ENCODE measurements at places on chromosomes 7 and 10.

- DNase-seq: no peak
Measured at GRCh38 chr7:46524350-46524749, 603.3 kb upstream of the IGFBP3 start.

DNA sequence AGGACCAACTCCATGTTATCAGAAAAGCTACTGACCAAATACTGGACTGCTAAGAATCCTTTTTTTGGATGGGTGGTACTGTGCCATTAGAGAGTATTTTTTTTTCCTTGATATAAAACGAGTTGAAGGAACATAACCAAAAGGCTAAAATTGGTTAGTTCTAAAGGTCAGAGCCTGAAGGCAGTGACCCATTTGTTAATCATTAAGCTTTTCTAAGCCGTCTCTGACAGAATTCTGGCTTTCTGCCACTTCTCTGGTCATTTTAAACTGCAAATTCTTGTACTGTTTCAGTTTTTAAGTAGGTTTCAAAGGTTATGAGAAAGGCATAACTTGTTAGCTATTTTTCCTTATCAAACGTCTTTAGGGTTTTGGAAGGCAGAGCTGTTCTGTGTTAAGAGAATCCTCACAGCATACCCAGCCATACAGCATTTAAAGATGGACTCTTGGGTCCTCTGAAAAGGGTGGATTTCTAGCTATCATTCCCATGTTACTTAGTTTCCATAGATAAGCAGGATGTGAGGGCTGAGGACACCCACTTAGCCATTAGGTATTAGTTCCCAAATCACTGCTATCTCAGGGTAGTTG, 196.8 kb downstream of the RNLS start:
- DNase-seq: no peak

GRCh38 chr10:99530108-99531025, 2.4 kb upstream of the NKX2-3 start:
- DNase-seq: no peak

DNA sequence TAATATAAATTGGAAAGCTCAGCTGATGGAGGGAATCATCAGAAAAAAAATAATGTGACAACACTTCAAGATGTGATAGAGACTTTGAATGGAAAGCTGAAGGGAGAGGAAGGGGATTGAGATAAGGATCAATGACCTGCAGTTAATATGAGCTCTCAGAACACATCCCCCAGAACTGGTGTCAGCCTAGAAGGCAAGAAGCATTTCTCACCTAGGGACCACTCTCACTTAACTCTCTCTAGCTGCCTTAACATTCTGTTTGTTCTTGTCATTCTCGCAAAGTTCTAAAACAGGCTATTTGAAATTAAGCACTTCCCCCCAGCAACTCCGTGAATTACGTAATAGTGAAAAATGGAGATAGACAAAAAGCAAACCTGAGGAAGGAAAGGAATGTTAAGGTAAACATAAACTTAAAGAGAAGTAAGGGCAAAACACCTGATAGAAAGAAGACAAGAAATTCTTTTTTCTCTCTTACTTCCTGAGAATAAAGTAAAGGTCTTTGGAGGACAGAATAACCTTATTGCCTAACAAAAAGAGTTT, 1.2 kb upstream of the MPP7 start:
- no peak for DNase-seq

DNA sequence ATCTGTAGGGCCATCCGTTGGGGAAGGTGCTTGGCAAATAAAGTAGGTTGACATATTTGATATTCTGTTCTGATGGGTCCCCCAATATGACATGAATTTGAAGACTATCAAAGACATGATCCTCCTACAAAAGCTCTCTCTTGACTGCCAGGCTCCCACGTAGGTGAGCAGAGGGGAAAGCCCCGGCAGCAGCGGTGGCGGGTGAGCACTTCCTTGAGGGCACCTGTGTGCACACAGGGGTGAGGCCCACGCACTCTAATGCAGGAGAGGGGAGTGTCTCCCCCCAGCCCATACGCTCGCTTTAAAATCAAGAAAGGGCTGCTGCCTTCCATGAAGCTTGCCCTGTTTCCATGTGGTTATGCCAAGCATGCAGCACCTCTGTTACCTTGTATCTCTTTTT, 100.4 kb downstream of the TAX1BP1 start:
- DNase-seq: no peak

DNA sequence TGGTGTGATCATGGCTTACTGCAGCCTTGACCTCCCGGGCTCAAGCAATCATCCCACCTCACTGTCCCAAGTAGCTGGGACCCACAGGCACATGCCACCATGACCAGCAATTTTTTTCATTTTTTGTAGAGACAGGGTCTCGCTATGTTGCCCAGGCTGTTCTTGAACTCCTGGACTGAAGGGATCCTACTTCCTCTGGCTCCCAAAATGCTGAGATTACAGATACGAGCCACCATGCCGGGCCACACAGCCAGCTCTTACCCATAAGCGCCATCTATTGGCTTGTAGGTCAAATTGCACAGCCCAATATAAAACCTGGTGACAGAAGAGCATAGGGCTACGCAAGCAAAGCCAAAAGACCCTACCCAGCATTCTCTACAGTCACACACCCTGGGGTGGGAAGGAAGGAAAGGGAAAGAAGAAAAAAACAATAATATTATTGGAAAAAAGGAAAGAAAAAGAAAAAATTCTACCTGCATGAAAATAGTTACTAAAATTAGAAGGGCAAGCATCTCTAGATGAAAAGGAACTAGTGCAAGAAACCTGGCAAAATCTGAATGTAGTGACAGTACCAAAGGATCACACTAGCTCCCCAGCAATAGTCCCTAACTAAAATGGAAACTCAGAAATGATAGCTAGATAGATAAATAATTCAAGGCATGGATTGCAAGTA, 29.4 kb upstream of the AMPH start:
- no peak for DNase-seq

GRCh38 chr7:155788616-155789000, 23.7 kb downstream of the SHH start:
- no peak for DNase-seq

DNA sequence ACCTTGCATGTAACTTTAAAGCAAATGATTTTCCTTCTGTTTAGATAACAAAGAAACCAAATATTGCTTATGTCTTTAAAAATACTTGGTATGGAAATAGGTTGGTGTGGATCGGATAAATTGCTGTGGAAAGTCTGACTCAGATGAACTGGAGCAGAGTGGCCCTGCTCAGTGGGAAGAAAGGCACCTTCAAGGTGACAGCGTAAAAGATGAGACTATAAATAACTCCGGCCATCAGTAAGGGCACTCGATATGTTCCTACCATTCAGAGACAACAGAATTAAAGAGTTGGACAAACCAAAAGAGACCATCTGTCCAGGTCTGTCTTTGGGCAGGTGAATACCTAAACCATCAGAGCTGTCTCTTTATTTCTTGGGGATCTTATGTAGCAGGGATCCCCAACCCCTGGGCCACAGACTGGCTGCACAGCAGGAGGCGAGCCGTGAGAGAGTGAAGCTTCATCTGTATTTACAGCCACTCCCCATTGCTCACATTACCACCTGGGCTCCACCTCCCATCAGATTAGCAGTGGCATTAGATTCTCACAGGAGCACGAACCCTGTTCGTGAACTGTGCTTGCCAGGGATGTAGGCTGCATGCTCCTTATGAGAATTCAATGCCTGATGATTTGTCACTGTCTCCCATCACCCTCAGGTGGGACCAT, 357.1 kb downstream of the PRPF18 start:
- DNase-seq: no peak

DNA sequence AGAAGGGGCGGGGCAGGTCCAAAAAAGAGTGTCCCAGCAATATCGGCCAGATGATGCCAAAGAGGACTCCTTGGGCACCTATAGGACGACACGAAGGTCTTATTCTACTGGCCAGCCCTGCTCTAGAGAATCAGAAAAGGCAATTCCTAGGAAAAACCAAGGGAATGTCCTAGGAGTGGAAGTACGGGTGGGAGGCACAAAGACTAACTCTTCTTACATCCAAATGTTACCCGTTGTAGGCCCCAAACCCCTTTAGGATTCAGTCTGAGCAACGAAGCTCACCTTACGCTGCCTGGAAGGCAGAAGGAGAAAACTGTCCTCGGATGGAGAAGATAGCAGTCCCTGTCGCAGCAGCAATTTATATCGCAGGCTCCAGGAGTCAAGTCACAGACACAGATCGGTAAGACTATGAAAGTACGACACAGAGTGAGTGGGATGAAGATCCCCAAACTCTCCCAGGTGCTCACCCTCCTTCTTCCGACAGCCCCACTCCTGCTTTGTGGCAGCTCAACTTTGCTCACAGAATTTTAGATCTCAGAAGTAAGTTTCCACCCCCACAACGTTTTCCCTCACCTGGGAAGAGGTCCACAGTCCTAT, 558 bp downstream of the TCTN3 start:
- no peak for DNase-seq

DNA sequence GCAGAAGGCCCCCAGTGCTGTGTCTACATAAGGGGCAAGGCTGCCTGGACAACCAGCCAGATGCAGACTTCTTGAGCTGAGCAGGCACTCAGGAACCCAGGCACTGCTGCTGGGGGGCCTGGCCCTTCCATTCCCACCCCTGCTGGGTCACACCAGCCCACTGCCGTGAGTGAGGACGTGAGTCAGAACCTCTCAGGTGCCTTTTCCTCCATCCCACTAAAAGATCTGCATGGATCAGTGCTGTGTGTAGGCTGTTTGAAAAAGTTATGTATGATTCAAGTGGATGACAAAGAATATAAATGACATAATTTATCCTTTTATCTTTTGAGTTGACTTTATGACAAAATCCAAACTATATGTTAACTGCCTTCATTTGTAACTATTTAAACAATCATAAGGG, 499.3 kb downstream of the INHBA start:
- DNase-seq: no peak

DNA sequence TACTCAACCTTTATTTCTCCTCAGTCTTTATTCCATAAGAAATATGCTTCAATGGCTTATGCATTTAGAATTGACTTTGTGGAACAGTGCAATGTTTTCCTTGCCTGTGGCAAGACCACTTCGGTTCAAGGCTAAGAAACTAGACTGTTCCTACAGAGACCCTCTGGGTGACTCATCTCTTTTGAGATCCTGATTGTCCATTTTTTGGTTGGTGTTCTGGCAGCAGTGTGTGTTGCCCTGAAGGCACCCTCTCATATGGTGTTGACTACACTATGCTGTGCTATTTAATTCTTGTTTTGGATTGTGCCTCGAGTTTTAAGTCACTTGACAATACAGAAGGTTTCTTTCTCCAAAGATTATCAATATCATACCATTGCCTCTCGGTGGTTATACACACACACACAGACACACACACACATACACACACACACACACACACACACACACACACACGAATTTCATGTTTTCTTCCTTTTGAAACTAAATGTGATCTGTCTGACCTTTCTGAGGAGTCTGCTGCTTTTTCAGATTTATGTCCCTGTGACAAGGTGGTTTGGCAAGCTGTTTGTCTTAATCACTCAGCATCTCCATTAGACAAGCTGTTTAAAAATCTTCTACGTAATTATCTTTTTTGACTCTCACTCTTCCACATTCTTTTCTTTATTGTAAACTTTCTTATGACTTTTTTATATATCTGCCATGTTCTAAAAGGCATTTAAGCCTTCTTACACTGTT, 187.2 kb downstream of the VTI1A start:
- DNase-seq: no peak

DNA sequence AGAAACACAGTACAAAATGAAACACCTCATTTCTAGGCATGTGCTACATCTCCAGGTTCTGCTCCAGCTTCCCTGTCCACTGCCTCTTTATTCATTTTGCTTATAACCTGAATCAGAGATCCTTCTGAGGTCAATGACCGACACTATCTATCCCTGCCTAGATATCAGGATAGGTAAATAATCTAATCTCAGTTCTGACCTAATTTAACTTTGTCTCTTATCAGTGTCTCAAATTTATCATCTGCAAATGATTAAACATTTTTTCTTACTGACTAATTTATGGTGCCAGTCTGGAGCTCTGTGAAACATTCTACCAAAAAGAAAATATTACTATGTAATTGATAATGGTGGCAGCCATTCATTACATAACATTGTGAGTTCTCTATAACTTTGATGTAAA, 61.1 kb downstream of the SGCE start:
- no peak for DNase-seq

GRCh38 chr7:127034186-127034806, 218.4 kb downstream of the GRM8 start:
- DNase-seq: no peak

- no peak for DNase-seq
Measured at GRCh38 chr10:75717126-75717916, 285.9 kb downstream of the LRMDA start.

GRCh38 chr7:16891338-16891737, 9.6 kb upstream of the AGR3 start:
- DNase-seq: no peak

GRCh38 chr7:114740095-114740494, 181.8 kb upstream of the MDFIC start:
- no peak for DNase-seq

DNA sequence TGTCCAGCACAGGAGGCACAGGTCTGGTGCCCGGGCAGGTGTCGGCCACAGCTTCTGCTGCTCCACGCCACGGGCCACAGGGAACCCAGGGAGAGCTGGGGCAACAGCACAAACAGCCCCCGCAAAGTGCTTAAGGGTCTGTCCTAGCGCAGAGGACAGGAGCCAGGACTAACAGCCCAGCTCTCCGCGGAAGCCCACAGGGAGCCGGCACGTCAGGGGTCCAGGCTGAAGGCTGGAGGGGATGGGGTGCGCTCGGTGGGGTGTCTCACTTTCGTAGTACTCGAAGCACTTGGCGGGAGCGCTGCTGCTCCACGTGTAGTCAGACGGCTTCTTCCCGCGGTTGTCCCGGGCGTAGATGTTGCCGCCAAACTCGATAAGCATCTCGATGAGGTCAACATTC, 24.9 kb downstream of the ASB13 start:
- DNase-seq: no peak

DNA sequence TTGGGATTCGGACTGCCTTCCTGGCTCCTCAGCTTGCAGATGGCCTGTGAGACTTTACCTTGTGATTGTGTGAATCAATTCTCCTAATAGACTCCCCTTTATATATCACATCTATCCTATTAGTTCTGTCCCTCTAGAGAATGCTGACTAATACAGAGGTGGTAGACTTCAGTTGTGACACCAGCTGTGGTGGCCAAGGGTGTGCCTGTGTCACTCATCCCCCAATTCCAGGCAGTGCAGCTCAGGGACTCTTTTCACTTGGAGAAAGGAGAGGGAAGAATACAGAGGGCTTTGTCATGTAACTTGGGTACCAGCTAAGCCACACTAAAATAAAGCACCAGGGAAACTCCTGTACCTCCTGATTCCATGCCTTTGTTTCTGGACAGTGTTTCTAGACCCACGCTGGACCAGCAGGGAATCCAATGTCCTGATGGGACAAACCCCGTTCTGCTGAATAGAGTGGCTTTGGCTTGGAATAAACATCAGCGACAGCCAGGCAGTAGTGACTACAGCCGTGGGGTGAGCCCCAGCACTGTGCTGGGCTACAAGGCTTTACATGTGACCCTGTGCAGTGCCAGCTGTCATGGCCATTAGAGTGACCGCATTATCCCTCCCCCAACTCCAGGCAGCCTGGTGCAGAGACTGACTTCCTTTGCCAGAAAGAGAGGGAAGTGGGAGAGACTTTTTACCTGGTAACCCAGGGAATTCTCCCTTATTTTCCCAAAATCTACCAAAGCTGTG, 233.6 kb downstream of the ANK3 start:
- DNase-seq: no peak

Data from activated CD8-positive, alpha-beta memory T cell treated with anti-CD3 and anti-CD28 coated beads for 1 hour (primary cell).